ENCODE measurements at places on chromosomes 1 and 21.

DNA sequence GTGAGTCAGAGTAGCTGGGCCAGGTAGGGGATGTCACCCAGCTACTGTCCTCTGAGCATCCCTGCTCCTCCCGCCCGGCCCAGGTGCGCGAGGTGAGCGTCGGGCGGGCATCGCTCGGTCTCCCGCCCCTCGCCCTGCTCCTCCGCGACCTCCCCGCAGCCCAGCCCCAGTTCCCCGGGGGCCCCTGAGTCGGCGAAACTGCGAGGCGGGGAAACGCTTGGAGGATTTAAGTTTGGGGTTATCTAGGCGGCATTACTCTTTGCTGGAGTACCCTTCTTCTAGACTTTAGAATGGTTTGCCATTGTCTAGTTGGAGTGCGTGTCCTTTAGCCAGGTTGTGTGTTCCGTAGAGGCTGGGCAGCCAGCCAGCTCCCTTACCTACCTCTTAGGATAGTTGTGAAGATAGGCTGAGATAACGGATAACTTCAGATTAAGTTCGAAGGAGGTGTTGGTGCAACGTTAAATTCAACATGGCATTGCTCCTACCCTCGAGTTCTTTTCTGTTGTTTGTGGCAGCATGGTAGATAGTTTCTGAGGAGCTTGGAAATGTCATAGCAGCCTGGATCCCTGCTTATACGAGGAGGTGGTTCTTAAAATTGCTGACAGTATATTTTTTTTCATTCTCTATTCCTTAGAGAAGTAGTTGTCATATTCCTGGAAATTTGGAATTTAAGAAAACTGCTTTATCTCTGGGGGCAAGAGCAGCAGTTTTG lies 697 bp downstream of the AGO3 start:
- no peak for DNase-seq

DNA sequence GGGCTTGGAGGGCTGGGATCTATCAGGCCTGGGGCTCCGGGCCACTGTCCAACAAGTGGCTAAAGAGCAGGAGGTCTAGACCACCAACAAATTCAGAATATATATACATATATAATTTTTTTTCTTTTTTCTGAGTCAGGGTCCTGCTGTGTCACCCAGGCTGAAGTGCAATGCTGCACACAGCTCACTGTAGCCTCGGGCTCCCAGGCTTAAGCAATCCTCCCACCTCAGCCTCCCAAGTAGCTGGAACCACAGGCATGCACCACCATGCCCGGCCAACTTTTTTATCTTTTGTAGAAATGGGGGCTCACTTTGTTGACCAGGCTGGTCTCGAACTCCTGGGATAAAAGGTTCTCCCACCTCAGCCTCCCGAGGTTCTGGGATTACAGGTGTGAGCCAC lies 6.8 kb upstream of the LAPTM5 start:
- DNase-seq = no peak

DNA sequence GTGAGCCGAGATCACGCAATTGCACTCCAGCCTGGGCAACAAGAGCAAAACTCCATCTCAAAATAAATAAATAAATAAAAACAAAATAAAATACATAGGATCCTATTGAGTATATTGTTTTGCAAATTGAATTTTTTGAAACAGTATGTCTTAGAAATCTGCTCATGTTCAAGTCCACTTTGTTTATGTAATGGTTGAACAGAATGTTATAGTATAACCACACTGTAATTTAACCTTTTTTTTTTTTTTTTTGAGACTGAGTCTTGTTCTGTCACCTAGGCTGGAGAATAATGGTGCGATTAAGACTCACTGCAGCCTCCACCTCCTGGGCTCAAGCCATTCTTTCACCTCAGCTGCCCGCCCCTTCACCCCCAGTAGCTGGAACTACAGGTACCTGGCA lies 31.4 kb downstream of the PARK7 start:
- no peak for DNase-seq

DNA sequence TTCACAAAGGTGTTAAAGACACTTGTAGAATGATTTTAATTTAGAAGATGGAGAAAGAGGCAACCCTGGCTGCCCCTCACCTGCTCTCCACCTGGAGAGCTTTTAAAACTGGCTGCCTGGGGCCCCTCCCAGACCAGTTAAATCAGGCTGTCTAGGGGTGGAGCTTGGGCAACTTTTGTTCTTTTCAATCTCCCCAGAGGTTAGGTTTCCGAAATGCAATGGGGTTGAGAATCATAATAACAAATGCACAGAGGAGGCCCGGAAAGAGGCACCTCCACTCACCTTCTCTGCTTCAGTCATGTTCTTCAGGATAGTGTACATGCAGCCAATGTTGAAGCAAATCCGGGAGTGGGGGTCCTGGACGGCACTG lies 400 bp downstream of the NCF2 start:
- DNase-seq = no peak

GRCh38 chr21:18840239-18840638 lies 436.7 kb upstream of the TMPRSS15 start:
- peak; percentile 16 for DNase-seq

All from cardiac fibroblast (primary cell).